ENCODE measurements at places on chromosomes 3 and 15. TPM values are rescaled to one million over a fixed set of nuclear protein-coding genes. Genes with fewer than 3 reads are reported as not detected.

The SPATA12 gene
- total RNA-seq = not detected

The KCNAB1 gene
- 6.2 TPM for total RNA-seq

The ASB14 gene
- total RNA-seq = not detected

The GNB4 gene
- total RNA-seq = 67.3 TPM

The TRIM71 gene
- 0.40 TPM for total RNA-seq

The ZNF621 gene
- total RNA-seq = 31.5 TPM

The MNS1 gene
- 5.1 TPM for total RNA-seq

The DNAH1 gene
- 20.1 TPM for total RNA-seq

The MST1 gene
- total RNA-seq = 20.6 TPM

The ANP32A gene
- total RNA-seq = 90.3 TPM

The SOX14 gene
- not detected for total RNA-seq

The ADAMTS9 gene
- total RNA-seq = 185 TPM

The DCLK3 gene
- 57.7 TPM for total RNA-seq

The KNL1 gene
- 0.89 TPM for total RNA-seq

The ASB7 gene
- 10.9 TPM for total RNA-seq

All from sciatic nerve (tissue), 2 donors.